Tracheal epithelial cell (primary cell): ENCODE measurements at places on chromosomes 11 and 22. TPM values are rescaled to one million over a fixed set of nuclear protein-coding genes. Genes with fewer than 3 reads are reported as not detected.

Gene RCOR2
- total RNA-seq, result 1.9 and 4.0 TPM in 2 replicates

Gene TRIM66
- 0.96 and 1.7 TPM in 2 replicates for total RNA-seq

Gene SHANK2
- total RNA-seq, result 9.6 TPM in 2 replicates

Gene BTG4
- 0.48 TPM in 1 of 2 replicates, not detected in the other for total RNA-seq

Gene KRTAP5-9
- not detected in 2 replicates for total RNA-seq

Gene CCDC88B
- total RNA-seq, result 2.4 and 7.7 TPM in 2 replicates

Gene KIF18A
- 0.43 and 1.7 TPM in 2 replicates for total RNA-seq

Gene LRFN4
- total RNA-seq, result 26.7 and 37.3 TPM in 2 replicates

Gene INSC
- 0.72 and 1.1 TPM in 2 replicates for total RNA-seq

Gene PAX6
- 0.96 TPM in 1 of 2 replicates, not detected in the other for total RNA-seq

Gene NLRP14
- total RNA-seq, result 0.24 TPM in 1 of 2 replicates, not detected in the other

Gene TRIM51
- total RNA-seq, result not detected in 2 replicates

Gene GCAT
- 23.4 and 26.4 TPM in 2 replicates for total RNA-seq

Gene GGT5
- not detected in 2 replicates for total RNA-seq

Gene GRM5
- under 0.01 TPM in 1 of 2 replicates, not detected in the other for total RNA-seq

Gene HTATIP2
- 70.8 and 72.9 TPM in 2 replicates for total RNA-seq

Gene CSRP3
- total RNA-seq, result not detected in 2 replicates

Gene MS4A6E
- total RNA-seq, result not detected in 2 replicates

Gene FAM111B
- 0.21 and 2.2 TPM in 2 replicates for total RNA-seq

Gene ASCL3
- not detected in 2 replicates for total RNA-seq

Gene TMEM45B
- total RNA-seq, result 29.2 and 176 TPM in 2 replicates

Gene MS4A4A
- total RNA-seq, result not detected in 2 replicates

Gene F2
- under 0.01 TPM in 1 of 2 replicates, not detected in the other for total RNA-seq

Gene POU2AF2
- not detected in 2 replicates for total RNA-seq

Gene IGLL1
- not detected in 2 replicates for total RNA-seq
